ENCODE measurements at places on chromosomes 7 and 10.

- DNase-seq, result no peak
Observed at GRCh38 chr10:24485304-24485703, 238.4 kb downstream of the ARHGAP21 start.

GRCh38 chr7:146772601-146773000 is 656.0 kb downstream of the CNTNAP2 start:
- no peak for DNase-seq

DNA sequence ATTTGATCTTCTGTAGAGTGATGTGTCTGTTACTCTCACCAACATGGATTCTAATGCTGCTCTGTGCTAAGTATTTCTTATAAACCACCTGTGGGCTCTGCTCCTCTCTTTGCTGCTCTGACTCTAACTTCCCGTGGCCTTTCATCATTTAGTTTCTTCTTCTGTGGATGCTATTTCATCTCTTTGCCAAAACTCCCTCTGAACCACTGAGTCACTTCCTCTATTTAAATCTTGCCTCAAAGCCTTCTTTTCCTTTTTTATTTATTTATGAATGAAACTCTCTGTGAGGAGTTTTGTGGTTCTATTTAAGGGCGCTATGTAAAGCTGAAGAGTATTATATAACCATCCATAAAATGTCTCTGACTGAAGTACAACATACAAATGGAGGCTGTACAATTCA is 538.5 kb downstream of the SUGCT start:
- DNase-seq, result no peak

DNA sequence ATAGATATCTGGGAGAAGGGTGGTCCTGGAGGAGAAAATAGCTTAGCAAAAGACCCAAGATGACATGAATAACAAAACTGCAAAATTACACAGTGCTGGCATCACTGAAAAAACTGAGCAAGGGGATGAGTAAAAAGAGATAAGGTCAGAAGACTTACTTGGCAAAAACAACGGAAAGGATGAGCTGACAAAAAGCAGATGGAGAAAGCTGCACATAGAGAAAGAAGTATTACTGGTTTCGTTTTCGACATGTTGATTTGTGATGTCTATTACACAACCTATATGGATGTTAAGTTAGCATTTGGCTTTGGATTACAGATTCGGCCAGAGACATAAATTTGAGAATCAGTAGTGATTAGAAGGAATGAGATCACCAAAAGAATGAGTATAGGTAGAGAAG is 132.1 kb downstream of the MACC1 start:
- DNase-seq, result no peak

DNA sequence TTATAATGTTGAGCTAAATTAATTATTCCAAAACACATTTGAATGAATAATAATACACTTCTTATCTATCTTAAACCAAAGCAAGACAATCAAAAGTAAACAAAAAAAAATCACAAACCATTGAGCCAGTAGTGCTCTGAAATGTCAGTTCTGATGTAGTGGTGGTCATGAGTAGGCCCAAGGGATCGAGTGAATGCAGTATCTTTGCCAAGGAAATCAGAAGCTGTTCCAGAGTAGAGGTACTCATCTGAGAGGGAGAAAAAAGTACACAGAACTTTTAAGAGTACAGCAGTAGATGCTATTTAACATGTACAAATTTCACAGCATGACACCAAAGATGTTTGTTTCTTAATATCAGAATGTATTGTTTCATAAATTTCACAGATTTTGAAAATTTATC is 121.5 kb downstream of the SEMA3D start:
- no peak for DNase-seq

DNA sequence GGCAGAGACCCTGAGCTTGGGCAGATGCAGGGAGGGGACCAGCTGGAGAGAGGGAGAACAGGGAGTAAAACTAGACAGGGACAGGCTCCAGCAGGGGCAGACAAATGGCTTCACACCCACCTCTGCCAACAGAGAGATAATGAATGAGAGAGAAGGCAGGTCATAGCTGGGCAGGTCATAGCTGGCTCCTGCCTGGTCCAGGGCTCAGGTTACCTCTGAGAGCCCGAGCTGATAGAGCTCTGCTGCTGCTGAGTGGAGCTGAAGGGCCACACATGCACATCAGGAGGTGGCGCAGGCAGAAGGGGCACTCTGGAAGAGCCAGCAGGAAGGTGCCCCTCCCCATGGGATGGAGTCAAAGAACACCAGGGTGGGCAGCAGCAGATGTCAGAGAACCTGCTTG is 154.2 kb downstream of the GFRA1 start:
- DNase-seq, result no peak

DNA sequence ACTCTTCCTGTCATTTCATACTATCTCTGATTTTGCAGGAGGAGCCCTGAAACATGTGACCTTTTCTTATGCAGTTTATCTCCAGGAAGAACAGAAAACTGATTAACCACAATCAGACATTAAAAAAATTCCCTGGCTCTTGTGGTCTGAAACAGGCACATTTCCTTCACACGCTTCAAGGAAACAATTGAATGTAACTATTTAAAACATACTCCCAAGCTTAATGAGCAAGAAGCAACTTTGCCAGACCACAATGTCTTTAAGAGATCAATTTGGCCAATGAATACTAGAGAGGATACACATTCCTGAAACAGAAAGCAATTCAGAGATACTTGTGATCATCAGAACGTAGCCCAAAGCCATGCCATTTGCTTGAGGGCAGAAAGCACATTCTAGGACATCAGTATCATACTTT is 65.8 kb downstream of the PIP4K2A start:
- peak; percentile 96 for DNase-seq

- no peak for DNase-seq
Observed at GRCh38 chr7:118826246-118826645, 601.7 kb downstream of the ANKRD7 start.

GRCh38 chr10:124043310-124044142 is 49.9 kb downstream of the CHST15 start:
- no peak for DNase-seq

- DNase-seq, result no peak
Observed at GRCh38 chr10:99658622-99659030, 683 bp upstream of the ENTPD7 start.

DNA sequence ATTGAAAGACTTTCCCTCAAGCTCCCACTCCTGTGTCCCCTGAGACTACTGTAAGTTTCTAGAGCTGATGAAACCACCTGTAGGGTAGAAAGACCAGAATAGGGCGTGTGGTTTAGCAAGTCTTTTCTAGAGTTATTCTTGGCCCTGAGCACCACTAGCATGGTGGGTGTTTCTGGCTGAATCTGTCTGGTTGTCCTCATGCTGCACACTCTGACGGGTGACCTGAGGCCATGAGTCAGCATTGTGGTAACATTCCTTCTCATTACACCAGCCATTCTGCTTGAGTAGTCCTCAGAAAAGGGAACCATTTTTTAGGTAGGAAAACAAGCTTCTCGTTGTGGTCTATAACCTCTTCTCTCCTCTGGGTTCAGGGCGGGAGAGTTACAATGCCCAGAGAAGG is 250.3 kb downstream of the SNX13 start:
- peak; percentile 89 for DNase-seq

DNA sequence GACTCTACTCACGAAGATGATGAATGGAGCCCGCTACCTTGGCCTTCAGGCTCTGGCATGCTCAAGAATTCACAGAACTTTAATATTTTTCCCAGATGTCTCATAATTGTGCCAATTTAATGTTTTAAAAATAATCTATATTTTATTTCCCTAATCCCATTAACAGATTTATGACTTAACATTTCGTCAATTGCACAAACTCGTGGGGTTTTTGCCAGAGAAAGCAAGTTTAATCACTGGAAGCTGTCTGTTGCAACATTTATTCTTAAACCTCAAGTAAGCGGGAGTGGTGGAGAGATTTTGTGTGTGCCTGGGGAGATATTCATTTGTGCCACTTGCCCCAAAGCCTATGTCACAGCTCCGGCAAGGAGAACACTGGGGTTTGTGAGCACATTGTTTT is 117.9 kb downstream of the TEX36 start:
- no peak for DNase-seq

DNA sequence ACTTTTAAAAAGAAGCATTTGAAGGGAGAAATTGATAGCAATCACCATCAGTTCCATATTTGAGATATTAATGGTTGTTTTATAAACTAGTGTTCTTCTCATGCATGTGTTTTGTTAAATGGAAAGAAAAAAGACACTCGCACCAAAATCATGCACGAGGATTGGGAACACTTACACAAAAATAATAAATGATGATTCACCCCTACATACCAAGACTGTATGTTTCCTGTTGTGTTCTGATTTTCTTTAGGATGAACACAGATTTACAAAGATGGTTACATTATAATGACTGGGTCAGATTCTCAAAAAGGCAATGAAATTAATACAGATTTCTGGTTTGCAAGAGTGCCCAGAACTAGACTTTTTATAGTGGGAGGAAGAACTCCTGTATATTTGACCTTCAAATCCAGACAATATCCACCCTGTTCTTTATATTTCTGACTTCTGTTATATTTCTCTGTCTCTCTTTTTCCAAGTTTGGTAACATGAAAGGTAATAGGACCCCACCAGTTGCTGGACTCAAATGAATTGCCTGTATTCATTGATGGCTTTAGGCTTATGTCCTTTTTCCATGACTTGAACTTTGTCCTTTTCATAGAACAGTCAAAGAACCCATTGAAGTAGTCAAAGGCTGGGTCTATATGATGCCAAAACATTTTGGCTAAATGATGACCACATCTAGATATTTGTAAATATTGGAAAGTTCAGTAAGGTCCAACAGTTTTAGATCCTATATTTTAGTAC is 54.4 kb downstream of the SEMA3A start:
- no peak for DNase-seq

- DNase-seq, result no peak
Observed at GRCh38 chr7:20201380-20201779, 15.8 kb downstream of the MACC1 start.

DNA sequence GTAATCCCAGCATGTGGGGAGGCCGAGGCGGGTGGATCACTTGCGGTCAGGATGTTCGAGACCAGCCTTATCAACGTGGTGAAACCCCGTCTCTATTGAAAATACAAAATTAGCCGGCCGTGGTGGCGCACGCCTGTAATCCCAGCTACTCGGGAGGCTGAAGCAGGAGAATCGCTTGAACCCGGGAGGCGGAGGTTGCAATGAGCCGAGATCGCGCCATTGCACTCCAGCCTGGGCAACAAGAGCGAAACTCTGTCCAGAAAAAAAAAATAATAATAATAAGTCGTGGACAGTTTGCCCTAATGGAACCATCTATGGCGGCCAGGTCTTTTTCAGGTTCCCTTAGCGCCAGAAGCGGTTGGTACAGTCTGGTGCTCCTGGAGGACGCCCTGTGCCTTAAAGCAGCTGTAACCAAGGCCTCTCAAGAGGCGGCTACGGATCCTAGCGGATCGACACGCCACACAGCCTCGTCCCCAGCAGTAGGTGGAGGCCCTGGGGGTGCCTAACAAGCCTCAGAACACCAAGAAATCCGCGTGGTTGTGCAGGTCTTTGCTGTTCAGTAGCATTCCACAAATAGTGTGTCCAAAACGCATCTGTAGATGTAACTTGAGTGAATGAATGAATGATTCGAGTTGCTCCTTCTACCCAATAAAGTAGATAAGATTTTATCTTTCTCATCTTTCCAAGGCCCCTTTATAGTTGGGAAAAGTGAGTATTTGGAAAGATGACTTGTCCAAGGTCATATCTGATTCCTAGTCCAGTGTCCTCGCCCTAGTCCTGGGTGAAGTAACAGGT is 982 bp downstream of the PGAM1 start:
- peak; percentile 8 for DNase-seq

DNA sequence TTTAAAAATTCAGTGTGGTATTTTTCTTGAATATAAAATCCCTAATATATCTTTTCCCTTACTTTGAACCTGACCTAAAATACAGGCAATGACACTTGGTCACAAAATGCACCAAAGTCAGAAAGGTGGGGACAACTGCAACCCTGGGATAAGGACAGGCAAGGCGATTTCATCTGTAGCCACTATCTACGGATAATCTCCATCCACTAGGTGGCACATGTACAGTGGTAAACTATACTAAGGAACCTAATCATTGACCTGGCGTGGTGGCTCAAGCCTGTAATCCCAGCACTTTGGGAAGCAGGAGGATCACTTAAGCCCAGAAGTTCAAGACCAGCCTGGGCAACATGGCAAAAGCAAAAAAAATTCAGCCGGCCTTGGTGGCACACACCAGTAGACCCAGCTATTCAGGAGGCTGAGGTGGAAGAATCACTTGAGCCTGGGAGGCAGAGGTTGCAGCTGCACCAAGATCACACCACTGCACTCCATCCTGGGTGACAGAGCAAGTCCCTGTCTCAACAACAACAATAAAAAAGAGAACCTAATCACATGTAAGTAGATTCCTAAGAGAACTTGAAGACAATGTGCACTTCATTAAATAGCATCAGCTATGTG is 98.9 kb downstream of the KMT2C start:
- peak; percentile 33 for DNase-seq

DNA sequence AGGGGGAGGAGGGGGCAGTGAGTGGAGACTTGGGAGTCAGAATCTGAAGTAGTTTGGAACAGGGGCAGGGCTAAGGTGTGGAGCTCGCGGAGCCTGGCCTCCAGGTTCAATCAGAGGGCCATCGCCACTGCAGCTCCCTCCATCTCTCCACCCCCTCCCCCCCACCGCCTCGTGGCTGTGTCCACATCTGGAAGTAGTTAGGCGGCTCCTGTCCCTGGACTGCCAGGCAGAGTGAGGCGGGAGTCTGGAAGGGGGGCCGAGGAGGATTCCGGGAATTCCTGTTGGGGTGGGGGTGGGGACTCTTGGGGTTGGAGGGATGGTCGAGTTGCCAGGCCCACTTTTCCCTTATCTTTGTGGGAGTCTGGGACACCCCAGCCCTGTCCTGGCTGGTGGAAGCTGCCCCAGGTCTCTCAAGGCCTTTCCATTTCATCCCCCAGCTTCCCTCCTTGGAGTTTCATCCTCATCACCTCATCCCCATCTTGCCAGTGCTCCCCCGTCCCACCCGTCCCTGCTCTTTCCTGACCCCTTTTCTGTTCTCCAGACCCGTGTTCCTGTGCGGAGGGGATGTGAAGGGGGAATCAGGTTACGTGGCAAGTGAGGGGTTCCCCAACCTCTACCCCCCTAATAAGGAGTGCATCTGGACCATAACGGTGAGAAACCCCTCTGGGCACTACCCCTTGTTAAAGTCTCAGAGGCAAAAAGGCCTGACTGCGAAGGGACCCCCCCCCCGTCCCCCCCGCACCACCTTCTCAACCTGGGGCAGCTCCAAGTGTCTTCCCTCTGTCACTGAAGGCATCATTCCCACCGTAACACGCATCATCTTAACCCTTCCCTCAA is 944 bp downstream of the PCOLCE start:
- DNase-seq, result no peak

- DNase-seq, result no peak
Observed at GRCh38 chr10:107614939-107615685, 450.6 kb upstream of the SORCS1 start.

DNA sequence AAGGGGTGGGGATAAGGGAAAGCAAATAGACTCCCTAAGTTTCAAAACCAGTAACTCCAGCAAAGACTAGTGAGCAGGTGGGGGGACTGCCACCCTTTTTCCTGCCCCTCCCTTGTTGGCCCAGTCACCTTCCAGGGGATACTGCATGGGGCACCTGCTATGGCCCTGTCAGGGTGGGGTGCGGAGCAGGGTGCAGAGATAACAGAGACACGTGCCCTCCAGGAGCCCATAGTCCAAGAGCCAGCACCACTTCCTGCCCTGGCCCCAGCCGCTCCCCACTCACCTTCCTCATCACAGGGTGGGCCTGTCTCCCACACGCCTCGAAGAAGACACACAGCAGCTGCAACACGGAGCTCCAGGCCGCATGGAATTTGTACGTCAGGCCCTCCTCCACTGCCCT is 20.6 kb downstream of the RRP12 start:
- DNase-seq, result no peak
